ENCODE measurements at places on chromosomes 5 and 9.

- no peak for DNase-seq
These were observed 349.1 kb downstream of the CTNND2 start for GRCh38 chr5:11555171-11555570.

DNA sequence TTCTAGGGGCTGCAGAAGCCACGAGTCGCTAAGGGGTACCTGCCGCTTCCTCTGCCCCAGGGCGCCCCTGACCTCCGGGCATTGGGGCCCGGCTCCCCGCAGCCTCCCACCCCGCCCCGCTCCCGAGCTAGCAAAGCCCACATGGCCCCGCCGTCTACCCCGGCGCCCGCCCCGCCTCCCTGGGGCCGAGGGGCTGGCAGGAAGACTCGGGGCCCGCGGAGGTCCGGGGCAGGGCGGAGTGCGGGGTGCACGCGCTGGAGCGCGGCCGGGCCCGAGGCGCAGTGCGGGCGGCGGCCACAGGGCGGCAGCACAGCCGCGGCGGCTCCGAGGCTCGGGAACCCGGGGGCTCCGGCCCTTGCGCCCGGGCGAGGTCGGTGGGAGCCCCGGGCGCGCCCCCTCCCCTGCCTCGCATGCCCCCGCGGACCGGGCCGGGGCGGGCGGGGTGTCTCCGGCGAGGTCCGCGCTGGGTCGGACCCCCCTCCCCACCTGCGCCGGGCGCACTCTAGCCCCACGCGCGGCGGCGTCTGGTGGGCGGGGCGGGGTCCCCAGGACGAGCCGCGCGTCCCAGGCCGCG, 6.7 kb downstream of the NRARP start:
- DNase-seq: no peak

DNA sequence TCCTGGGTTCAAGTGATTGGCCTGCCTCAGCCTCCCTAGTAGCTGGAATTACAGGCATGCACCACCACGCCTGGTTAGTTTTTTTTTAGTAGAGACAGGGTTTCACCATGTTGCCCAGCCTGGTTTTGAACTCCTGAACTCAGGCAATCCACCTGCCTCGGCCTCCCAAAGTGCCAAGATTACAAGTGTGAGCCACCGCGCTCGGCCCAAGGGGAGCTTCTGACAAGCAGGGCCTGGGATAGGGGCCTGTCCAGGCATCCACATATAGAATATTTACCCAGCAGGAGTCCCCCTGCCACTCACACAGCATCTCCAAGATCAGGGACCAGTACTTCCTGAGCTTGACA, 10.1 kb downstream of the IRF1 start:
- DNase-seq: no peak

- no peak for DNase-seq
These were observed 694 bp upstream of the PLIN2 start for GRCh38 chr9:19127871-19128500.

GRCh38 chr5:88979726-88980125, 96.7 kb upstream of the MEF2C start:
- no peak for DNase-seq

- no peak for DNase-seq
These were observed 77.8 kb downstream of the BAAT start for GRCh38 chr9:101307051-101307450.

DNA sequence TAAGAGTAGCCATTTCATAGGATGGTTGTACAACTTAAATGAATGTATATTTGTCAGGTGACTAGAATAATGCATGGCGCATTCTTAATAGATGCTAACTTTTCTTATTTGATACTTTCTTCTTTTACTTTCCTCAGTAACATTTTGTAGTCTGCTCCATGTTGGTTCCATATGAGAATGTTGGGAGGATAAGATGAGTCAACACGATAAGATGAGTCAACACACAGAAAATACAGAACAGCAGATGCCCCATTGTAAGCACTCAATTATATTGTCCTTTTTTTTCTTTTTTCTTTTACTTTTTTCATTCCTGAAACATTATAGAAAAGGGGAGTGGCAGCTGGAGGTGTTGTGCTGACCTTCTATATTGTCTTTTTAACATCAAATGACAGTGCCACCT, 92.3 kb upstream of the SPATA31C2 start:
- no peak for DNase-seq

GRCh38 chr9:93244510-93245436, 60.8 kb downstream of the WNK2 start:
- DNase-seq: no peak

DNA sequence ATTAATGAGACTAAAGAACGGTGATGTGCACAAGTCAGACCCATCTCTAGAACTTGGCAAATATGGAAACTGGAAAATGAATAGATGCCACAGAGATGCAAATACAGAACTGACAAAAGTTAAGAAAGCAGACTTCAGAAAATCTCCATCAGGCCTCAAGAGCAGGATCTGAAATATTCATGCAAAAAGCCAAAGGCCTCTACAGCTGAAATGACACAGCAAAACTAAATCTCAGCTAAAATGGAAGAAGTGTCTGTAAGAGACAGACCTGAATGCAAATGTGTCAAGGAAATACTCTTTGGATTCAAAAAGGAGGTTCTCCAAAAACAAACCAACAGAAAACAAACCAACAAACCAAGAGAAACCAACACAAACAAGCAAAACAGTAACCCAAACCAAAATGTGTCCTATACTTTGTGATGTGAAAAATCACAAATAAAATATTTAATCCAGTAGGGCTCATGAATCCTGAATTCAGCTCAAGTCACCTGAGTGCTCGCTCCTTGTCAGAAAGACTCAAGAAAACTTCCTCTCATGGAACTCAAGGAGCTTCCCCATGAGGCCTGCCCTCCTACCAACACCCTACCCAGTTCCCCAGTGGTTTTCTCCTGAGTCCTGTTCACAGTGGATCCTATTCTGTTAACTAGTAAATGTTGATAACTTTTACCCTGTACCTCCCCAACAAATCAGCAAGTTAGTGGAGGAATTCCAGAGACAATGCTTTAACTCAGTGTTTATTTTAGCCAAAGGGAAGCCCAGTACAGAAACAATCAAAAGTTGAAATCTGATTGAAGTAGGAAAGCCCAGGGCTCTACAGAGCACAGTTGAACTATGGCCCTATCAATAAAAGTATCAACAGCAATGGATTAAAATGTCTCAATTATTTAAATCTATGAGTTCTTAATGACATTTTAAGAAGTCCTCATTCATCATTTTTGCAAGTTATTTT, 14.6 kb downstream of the MRPS27 start:
- no peak for DNase-seq

DNA sequence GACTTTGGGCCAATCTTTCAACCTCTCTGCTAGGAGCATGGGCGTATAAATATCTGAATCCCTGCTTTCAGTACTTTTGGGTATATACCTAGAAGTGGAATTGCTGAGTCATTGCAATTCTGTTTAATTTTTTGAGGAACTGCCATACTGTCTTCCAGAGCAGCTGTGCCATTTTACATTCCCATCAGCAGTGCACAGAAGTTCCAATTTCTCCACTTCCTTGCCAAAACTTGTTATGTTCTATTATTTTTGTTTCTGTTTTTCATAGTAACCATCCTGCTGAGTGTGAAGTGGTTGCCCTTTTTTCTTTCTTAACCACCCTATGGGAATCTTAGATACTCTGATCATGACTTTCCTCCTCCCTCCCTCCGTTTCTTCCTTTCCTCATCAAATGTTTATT, 11.1 kb upstream of the CCIN start:
- no peak for DNase-seq

GRCh38 chr9:106649664-106650063, 213.3 kb upstream of the ZNF462 start:
- DNase-seq: no peak

- DNase-seq: no peak
These were observed 974.5 kb upstream of the CDH10 start for GRCh38 chr5:25619273-25619672.

GRCh38 chr5:120457839-120458507, 6.1 kb upstream of the PRR16 start:
- peak; percentile 8 for DNase-seq

GRCh38 chr9:131578021-131578420, 32.7 kb downstream of the PRRT1B start:
- DNase-seq: no peak

- no peak for DNase-seq
These were observed 19.1 kb downstream of the SLC36A3 start for GRCh38 chr5:151284392-151284967.

DNA sequence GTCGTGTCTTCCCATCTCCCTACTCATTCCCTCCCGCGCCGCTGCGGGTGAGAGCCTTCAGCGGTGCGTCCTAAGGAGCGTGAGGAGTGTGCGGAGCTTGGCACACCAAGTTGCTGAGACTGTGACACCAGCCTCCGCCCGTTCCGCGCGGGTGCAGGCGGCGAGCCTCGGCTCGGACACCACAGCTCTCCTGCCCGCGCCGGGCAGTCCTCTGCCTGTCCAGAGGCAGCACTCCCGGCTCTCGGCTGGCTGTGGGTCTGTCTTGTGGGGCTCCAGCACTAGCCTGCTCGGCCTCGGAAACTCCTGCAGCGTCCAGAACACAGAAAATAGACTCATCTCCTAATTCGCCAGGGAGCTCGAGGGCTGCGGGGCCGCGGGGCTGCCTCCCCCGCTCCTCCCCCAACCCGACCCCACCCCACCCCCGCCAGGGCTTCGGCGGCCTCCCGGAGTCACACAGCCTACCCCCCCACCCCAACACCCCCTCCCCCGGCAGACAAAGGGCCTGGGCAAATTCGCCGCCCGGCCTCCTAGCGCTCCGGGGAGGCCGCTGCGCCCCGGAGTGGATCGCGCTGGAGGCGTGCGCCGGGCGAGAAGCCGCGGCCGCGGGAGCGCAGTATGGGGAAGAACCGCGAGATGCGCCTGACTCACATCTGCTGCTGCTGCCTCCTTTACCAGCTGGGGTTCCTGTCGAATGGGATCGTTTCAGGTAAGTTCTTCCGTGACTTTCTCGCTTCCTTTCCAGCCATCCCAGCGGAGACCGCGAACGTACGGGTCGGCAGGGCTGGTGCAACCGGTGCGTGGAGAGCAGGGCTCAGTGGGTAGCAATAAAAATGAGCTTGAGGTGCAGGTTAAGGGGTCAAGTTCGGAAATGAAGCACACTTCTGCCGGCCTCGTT, at the start of gene ADAMTS19:
Gene ADAMTS19 (plus strand): TSS at position 522 of the 895 bp plus-strand sequence. CDS start 94 bp downstream, at position 616.
- no peak for DNase-seq

DNA sequence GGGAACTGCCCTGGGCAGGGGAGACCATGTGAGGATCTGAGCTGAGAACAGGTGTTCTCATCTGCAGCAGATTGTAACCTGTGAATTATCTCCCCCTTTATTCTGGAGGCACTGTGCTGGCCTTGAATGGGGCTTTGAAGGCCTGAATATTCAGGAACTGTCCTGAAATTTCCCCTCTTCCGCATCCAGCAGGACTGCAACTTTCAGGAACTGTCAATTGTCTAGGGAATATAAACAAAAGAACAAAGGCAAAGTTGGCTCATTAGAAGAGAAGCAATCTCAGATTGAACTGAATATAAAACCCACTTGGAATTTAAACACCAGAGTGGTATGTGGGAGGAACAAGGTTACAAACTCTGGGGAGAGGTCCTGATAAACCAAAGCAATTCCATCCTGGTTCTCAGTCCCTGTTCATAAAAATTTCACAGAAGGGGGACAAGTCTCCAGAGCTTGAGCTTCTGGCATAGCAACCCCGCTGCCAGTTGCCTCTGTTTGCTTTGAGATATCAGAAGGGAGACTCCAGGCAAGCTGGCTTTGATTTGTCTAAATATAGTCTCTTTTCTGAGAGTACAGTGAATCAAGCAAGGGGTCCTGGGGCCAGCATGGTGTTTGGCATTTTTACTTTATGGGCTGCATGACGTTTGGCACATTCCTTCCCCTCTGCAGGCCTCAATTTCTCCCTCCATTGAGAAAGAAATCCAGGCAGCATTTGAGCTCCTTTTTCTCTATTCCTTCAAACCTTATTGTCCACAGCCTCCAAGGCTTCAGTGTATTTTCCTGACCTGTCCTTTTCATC, 47.5 kb downstream of the ADRB2 start:
- DNase-seq: no peak

DNA sequence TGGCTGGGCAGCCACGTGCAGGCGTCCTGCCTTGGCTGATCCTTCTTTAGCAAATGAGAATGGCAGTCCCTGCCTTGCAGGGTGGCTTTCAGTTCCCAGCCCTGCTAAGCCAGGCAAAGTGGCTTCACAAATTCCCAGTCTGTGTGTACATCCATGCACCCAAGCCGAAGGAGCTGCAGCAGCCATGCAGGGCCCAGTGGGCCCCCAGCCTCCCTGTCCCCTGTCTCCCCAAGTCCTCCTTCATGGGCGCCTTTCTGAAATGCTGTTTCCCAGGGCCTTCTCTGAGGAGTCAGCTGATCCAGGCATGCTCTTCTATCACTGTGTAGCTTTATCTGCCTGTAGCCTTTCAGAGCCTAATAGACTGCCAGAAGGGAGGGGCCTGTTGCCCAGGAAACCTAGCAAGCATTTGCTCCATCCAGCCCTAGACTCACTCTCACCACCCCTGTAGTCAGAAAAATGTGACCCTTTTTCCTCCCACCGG, 47.4 kb upstream of the SHC3 start:
- no peak for DNase-seq

DNA sequence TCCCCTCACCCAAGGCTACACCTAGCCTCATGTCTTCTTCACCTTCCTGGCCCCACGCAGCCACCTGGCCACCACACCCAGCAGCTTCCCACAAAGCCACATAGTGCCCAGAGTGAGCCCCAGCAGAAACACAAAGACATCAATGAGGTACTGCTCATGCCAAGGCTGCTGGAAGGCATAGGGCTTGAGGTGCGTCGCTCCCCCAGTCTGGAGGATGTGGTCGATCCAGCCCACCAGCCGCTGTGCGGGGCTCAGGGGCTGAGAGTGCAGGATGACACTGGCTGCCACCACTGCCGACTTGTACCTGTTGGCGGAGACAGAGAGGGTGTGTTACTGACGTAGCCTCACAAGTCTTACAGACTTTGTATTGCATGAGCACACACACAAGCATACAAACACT, 15.8 kb upstream of the CAPSL start:
- no peak for DNase-seq

GRCh38 chr5:135263022-135263668, 135.9 kb downstream of the MACROH2A1 start:
- DNase-seq: no peak

DNA sequence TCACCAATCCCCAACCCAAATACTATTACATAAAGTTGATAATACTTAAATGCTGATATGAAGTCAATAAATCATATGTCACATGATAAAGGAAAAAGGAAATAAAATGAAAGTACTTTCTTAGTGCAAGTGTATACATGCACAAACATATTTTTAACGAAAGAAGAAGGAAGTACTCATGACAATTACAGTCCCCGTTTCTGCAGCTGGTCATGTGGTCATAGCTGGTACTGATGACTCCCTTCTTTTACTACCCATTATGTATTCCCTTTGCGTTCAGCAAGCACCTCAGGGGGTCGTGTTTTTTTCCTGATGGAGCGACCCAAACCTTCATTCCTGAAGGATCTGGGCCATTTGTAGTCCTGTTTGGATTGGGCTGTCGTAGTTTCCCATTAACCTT, 27.3 kb downstream of the CENPP start:
- no peak for DNase-seq

- DNase-seq: no peak
These were observed 1055.5 kb upstream of the DMAC1 start for GRCh38 chr9:8855046-8855445.

DNA sequence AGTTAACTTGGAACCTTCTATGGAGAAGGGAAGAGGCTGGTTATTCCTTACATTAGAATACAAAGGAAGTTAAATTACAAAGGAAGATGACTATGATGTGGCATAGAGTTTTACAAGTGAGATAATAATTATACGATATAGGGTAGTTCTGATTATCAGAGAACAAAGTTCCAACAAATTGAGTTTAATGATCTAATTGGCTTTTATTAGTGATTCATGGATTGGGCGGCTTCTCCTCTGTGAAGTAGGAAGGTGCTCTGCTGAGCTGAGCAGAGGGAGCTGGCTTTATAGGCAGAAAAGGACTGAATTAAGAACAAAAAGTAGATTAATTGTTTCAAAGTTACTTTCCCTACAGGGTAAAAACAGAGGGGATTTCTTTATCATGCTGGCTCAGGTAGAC, 49.7 kb downstream of the PARP8 start:
- no peak for DNase-seq

Data from activated CD8-positive, alpha-beta memory T cell treated with anti-CD3 and anti-CD28 coated beads for 4 hours (primary cell).